Natural killer cell treated with Interleukin-12 subunit alpha and Interleukin-12 subunit beta and Interleukin-15 and Interleukin-18, amount 100 ng/mL, for 72 hours (primary cell): ENCODE measurements at places on chromosomes 11 and 22. TPM values are rescaled to one million over a fixed set of nuclear protein-coding genes. Genes with fewer than 3 reads are reported as not detected.

DNA sequence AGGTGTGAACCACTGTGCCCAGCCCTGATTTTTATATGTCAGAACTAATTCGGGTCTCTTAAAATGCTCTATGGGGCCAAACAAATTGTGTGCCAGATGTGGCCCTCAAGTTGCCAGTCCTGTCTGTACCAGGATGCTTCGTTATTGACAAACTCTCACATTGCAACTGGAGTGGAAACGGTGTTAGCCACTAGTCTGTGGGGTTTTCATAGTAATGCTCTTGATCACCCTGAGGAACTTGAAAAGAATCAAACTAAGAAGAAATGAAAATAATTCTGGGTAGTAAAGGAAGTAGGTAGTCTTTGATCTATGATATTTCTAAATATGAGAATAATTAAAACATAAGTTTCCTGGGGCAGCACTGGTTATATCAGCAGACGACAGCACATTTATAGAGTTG lies 67.3 kb upstream of the ADSL start:
- no peaks in the 10 kb centered on the region for H3K36me3 ChIP-seq
- DNase-seq, result no peak
- no peak overlapping the region for H3K4me3 ChIP-seq
- peaks cover 16% of the 10 kb centered on the region for H3K4me1 ChIP-seq

GRCh38 chr11:3136546-3137455 lies 28.3 kb downstream of the OSBPL5 start:
- H3K4me3 ChIP-seq, result peak overlapping the region; percentile 73
- H3K36me3 ChIP-seq, result no peaks in the 10 kb centered on the region
- peak; percentile 81 for DNase-seq
- H3K27me3 ChIP-seq, result no peaks in the 10 kb centered on the region

DNA sequence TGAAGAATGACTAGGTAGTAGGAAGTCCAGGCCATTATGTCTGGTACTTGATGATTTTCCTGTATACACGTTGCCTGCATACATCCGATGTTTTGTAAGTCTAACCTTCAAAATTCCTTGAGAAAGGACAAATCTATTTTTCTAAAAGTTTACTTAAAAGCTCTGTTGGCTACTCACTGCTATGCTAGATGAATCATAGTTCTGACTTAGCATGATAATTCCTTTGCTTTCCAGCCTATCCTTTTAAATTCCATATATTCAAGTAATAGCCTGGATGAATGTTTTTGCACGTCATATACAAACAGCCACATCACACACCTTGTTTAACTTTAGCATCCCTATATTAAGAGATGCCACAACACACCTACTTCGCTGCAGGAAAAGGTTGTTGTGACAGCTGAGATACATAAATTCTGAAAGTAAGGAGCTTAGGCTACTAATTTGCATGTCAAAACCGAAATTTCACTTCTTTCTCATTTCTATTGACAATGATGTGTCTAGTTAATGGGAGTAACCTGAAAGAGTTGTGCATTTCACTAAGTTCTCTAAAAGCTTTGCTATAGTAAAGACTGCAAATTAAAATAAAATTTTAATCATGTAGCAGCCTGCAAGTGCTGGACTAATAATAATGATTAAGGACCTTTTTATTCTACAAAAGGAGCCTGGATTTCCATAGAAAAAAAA lies 1116.4 kb downstream of the JRKL start:
- no peak overlapping the region for H3K4me3 ChIP-seq
- no peak for DNase-seq
- no peak overlapping the region for H3K27ac ChIP-seq
- H3K36me3 ChIP-seq, result peaks cover 5% of the 10 kb centered on the region
- H3K4me1 ChIP-seq, result no peaks in the 10 kb centered on the region

GRCh38 chr11:104602643-104603042 lies 295.6 kb downstream of the CASP12 start:
- H3K36me3 ChIP-seq, result peaks cover 16% of the 10 kb centered on the region
- no peak for DNase-seq
- no peaks in the 10 kb centered on the region for H3K4me1 ChIP-seq
- H3K4me3 ChIP-seq, result no peak overlapping the region

GRCh38 chr11:119589001-119589400 lies 140.0 kb downstream of the NECTIN1 start:
- H3K36me3 ChIP-seq, result no peaks in the 10 kb centered on the region
- no peak overlapping the region for H3K4me3 ChIP-seq
- H3K4me1 ChIP-seq, result no peaks in the 10 kb centered on the region
- H3K27me3 ChIP-seq, result peaks cover under 1% of the 10 kb centered on the region

- DNase-seq, result no peak
- no peak overlapping the region for H3K27ac ChIP-seq
- no peaks in the 10 kb centered on the region for H3K36me3 ChIP-seq
- H3K4me1 ChIP-seq, result no peaks in the 10 kb centered on the region
Observed at GRCh38 chr11:10993640-10994039, 135.8 kb upstream of the ZBED5 start.

- no peak for DNase-seq
- no peaks in the 10 kb centered on the region for H3K36me3 ChIP-seq
- H3K4me3 ChIP-seq, result no peak overlapping the region
- no peak overlapping the region for H3K27ac ChIP-seq
Observed at GRCh38 chr11:14396273-14396672, 37.3 kb upstream of the RRAS2 start.

- peak overlapping the region; percentile 35 for H3K27ac ChIP-seq
- no peak for DNase-seq
- no peak overlapping the region for H3K4me3 ChIP-seq
- peaks cover 61% of the 10 kb centered on the region for H3K4me1 ChIP-seq
- H3K27me3 ChIP-seq, result no peaks in the 10 kb centered on the region
Observed at GRCh38 chr22:46767249-46767985, 5.0 kb downstream of the TBC1D22A start.

GRCh38 chr22:46128606-46129005 lies 21.7 kb upstream of the PPARA start:
- no peaks in the 10 kb centered on the region for H3K4me1 ChIP-seq
- H3K27me3 ChIP-seq, result no peaks in the 10 kb centered on the region
- no peaks in the 10 kb centered on the region for H3K36me3 ChIP-seq
- no peak overlapping the region for H3K4me3 ChIP-seq
- no peak overlapping the region for H3K27ac ChIP-seq

DNA sequence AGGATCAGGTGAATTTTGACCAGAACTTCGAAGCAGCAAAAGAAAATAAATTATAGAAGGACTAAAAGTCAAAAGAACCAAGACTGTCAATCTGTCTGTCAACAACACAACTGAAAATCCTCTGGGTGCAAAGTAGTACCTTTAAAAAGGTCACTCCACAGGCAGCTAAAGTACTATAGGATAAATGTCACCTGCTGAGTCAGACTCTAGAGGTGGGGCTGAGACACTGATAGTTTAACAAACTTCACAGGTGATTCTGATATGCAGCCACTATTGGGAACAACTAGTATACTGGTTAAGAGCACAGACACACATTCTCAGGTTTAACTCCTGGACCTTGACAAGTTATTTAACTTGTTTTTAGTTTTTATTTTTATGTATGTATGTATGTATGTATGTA lies 107.3 kb downstream of the FCHSD2 start:
- peak overlapping the region; percentile 49 for H3K4me3 ChIP-seq
- no peaks in the 10 kb centered on the region for H3K27me3 ChIP-seq
- H3K4me1 ChIP-seq, result peaks cover 21% of the 10 kb centered on the region
- DNase-seq, result no peak

The CARD10 gene
- total RNA-seq, result 0.53 TPM

The OR4B1 gene
- not detected for total RNA-seq
